ENCODE measurements at places on chromosomes 12 and 14. TPM values are rescaled to one million over a fixed set of nuclear protein-coding genes. Genes with fewer than 3 reads are reported as not detected.

The KLRB1 gene
- not detected for total RNA-seq

The KRT85 gene
- total RNA-seq: not detected

The RTL1 gene
- total RNA-seq: not detected

The MAP4K5 gene
- total RNA-seq: 8.6 TPM

The GPR84 gene
- 0.15 TPM for total RNA-seq

The KMT2D gene
- 51.1 TPM for total RNA-seq

DNA sequence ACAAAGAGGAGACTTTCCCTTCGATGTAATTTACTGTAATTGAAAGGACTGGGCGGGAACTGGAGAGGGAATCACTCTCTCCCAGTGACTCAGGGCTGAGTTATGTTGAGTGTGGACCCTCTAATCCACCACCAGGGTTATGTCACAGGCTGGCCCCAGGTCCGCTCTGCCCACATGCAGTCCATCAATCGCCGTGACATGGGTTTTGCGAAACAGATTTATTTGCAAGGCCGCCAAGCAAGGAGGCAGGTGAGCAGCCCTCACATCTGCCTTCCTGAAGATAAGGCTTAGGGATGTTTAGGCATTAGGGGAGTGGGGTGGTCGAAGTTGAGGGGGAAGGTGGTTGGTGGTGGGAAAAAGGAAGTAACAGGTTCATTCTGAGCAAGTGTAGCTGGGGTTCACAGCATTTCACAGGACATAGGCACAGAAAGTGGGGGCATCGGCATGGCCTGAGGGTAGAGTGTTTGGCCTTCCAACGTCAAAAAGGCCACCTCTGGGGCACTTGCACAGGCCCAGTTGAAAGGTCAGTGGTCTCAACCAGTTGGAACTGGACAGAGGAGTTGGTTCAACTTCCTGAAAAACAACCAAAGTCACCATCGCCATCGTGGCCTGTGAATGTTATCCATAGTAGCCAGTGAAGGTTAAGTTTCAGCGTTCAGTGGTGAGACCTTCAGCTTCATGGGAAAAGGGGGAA lies 66.9 kb downstream of the DNAH10 start:
- H3K27me3 ChIP-seq: no peaks in the 10 kb centered on the region
- H3K4me1 ChIP-seq: no peaks in the 10 kb centered on the region
- H3K27ac ChIP-seq: no peak overlapping the region
- H3K36me3 ChIP-seq: no peaks in the 10 kb centered on the region
- no peak overlapping the region for H3K4me3 ChIP-seq
- DNase-seq: no peak

The MARS1 gene
- 77.9 TPM for total RNA-seq

The SLC25A29 gene
- total RNA-seq: 24.6 TPM

DNA sequence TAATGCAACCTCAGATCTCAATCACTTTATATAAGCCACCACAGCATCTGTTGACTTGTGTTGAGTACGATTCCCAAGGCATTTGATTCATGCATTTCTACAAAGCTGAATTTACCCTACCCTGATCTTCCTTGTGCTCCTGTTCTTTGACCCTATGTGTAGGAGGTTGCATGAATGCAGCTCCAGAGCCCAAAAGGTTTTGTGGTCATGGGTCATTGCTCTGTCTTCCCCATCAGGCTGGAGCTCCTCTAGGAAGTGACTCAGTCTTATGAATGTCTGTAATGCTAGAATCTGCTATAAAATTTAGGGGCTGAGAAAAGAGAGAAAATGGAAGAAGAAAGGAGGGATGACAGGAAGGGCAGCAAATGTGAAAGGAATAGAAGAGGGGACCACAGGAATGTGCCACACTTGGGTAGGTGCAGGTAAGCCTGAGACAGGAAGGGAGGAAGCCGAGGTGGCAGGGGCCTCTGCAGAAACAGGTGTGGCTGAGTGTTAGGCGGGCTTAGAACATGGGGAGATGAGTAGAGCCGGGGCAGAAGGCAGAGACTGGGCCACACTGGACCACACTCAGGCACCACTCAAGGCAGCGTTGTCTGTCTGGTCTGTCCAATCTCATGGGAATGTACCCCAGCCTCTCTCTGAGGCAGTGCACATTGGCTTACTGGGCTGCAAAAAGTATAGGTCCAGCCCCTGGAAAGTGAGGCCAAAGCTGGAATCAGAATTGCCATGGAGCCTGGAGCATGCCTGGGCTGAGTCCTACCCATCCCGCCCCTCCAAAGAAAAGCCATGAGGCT lies 334.1 kb downstream of the BCL11B start:
- H3K4me1 ChIP-seq: no peaks in the 10 kb centered on the region
- DNase-seq: no peak
- no peaks in the 10 kb centered on the region for H3K36me3 ChIP-seq
- no peak overlapping the region for H3K4me3 ChIP-seq
- H3K27me3 ChIP-seq: peaks cover 40% of the 10 kb centered on the region

The HNF1A gene
- total RNA-seq: not detected

- H3K36me3 ChIP-seq: no peaks in the 10 kb centered on the region
- H3K27me3 ChIP-seq: no peaks in the 10 kb centered on the region
- DNase-seq: no peak
- H3K4me3 ChIP-seq: no peak overlapping the region
- H3K27ac ChIP-seq: peak overlapping the region; percentile 96
Observed at GRCh38 chr12:14256121-14256520, 109.4 kb upstream of the ATF7IP start.

The RASSF9 gene
- total RNA-seq: 5.2 TPM

The CPM gene
- total RNA-seq: 17.8 TPM

- no peaks in the 10 kb centered on the region for H3K36me3 ChIP-seq
- H3K27ac ChIP-seq: no peak overlapping the region
- no peak overlapping the region for H3K4me3 ChIP-seq
Observed at GRCh38 chr14:104541905-104542465, 37.6 kb upstream of the C14orf180 start.

DNA sequence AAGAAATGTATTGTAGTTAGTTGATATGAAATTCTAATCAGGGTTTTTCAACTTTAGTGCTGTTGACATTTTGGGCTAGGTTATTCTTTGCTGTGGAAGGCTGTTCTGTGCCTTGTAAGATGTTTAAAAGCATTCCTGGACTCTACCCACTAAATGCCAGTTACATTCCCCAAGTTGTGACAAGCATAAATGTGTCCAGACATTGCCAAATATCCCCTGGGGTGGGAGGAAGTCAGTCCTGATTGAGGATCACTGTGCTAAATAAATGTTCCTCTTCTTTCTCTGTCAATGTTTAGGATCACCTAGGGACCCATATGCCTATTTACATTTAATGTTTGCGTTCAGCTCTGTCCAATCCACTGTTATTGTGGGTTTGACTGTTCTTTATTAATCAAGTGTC lies 268.3 kb downstream of the TMTC2 start:
- H3K27me3 ChIP-seq: no peaks in the 10 kb centered on the region
- H3K4me1 ChIP-seq: no peaks in the 10 kb centered on the region
- H3K36me3 ChIP-seq: no peaks in the 10 kb centered on the region
- no peak for DNase-seq
- no peak overlapping the region for H3K4me3 ChIP-seq
- no peak overlapping the region for H3K27ac ChIP-seq

GRCh38 chr12:46259713-46260112 lies 9.1 kb downstream of the SLC38A1 start:
- no peak overlapping the region for H3K4me3 ChIP-seq
- no peak overlapping the region for H3K27ac ChIP-seq
- peaks cover 8% of the 10 kb centered on the region for H3K4me1 ChIP-seq
- H3K27me3 ChIP-seq: no peaks in the 10 kb centered on the region
- no peak for DNase-seq
- H3K36me3 ChIP-seq: no peaks in the 10 kb centered on the region

DNA sequence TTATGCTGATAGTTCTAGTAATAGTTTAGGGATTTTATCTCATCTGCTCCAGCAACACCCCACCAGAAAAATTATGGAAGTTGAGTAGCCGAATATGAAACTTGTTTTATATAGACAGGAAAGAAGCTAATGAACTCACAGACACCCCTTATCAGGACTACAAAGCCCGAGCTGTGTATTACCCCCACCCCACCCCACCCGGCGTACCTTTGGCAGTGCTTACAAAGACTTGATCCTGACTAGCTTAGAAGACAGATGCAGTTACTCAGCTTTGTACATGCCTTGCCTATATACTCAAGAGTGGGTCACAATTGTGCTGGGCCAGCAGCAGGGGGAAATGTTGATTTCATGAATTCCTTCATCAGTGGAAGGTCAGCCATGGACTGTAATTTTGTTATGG lies 22.4 kb downstream of the PROX2 start:
- peaks cover 6% of the 10 kb centered on the region for H3K4me1 ChIP-seq
- no peaks in the 10 kb centered on the region for H3K27me3 ChIP-seq
- no peak overlapping the region for H3K27ac ChIP-seq

- DNase-seq: no peak
- H3K36me3 ChIP-seq: no peaks in the 10 kb centered on the region
- peak overlapping the region; percentile 1 for H3K27ac ChIP-seq
- no peak overlapping the region for H3K4me3 ChIP-seq
Observed at GRCh38 chr12:92568691-92569090, 134.1 kb upstream of the PLEKHG7 start.

DNA sequence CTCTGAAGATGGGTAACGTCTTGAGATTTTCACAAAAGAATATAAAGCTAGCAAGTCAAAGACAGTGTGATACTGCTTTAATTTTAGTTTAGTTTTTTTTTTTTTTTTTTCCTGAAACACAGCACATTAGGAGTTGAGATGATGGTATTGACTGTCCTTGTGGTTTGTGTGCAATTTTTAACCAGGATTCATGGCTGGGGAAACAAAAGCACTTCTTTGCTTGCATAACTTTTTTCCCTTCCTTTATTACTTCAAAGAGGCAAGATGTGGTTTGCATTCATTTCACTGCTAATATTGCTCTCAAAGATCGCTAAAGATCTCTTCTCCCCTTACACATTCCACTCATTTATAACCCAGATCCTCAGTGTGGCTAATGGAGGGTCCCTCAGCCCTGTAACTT lies 157.1 kb upstream of the PZP start:
- H3K27me3 ChIP-seq: no peaks in the 10 kb centered on the region
- no peaks in the 10 kb centered on the region for H3K4me1 ChIP-seq
- DNase-seq: no peak
- H3K36me3 ChIP-seq: no peaks in the 10 kb centered on the region
- H3K27ac ChIP-seq: no peak overlapping the region

All from heart right ventricle (tissue), 16 donors.